Activated T-cell treated with anti-CD3 and anti-CD28 coated beads for 1 hour (primary cell): ENCODE measurements at places on chromosomes 1 and 21.

GRCh38 chr1:7488475-7488842 lies 282.6 kb upstream of the VAMP3 start:
- no peak for DNase-seq

GRCh38 chr1:215793180-215793579 lies 226.1 kb downstream of the KCTD3 start:
- DNase-seq: no peak

DNA sequence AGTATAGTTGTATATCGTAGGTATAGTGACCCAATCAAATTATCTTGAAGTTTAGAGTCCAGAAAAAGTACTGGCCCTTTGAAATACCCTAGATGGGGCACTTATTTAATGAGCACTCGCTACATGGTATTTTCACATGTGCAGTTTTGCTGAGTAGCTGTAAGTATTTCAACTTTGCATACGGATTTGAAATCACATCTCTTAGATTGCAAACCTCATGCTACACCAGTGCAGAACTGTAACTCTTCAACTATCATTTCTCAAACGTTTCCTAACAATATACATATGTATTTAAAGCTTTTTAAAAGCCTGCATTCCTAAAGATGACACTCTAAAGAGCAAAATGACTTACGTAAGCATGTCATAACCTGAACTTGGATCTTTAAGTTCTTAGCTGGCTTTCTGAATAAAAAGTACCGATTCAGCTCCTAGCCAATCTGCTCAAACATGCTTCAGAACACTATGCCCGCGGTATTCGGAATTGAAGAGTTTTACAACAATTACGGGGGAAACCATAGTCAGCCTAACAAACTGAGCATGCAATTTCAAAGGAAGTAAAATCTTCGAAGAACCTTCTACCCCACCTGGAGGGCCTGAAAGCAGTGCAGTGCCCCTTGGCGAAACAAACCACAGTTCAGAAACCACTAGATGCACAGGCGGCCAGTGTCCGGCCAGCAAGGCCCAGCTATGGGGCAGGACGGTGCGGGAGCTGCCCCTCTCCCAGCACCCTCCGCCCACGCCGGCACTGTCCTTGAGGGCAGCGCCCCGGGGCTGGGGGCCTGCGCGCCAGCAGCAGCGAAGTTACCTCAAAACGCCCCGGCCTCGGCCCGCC lies 863 bp downstream of the FH start:
- peak; percentile 15 for DNase-seq

- no peak for DNase-seq
Measured at GRCh38 chr21:25079053-25079452, 528.2 kb downstream of the MRPL39 start.

- no peak for DNase-seq
Measured at GRCh38 chr1:192907545-192908243, 98.9 kb downstream of the RGS2 start.

- DNase-seq: no peak
Measured at GRCh38 chr1:183289051-183289496, 103.0 kb downstream of the LAMC2 start.

DNA sequence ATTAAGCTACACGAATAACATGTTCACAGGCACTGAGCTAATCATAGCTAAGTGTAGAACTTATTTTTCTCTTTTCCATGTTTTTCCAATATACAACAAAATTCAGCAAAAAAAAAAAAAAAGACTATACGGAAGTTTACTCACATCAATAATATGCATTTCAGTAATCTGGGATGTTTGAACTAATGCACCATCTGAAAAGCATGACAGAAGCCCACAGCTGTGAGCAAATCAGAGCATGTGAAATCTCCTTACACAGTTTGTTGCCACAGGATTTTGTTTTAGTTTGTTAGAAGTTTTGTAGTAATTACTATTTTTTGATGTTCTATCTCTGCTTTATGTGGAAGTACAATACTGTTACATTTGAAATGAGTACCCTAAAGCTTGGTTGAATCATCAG lies 1051.7 kb downstream of the TTLL7 start:
- no peak for DNase-seq

DNA sequence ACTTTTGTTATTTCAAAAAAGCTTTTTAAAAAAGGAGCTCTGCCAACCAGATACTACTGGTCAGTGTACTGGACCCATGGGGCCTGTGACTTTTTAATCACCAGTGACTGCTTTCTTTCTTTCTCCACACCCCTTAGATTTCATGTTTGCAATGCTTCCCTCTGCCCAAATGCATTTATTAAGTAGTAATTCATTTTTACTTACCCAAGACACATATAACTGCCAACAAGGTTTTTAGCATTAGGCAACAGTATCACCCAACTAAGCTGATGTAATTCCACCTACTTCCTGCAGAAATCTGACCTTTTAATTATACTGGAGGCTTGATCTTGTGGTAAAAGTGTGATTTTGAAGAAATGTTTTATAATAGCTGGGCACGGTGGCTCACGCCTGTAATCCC lies 12.5 kb downstream of the MECR start:
- DNase-seq: no peak

- no peak for DNase-seq
Measured at GRCh38 chr1:222995236-222995580, 147.8 kb downstream of the TLR5 start.

DNA sequence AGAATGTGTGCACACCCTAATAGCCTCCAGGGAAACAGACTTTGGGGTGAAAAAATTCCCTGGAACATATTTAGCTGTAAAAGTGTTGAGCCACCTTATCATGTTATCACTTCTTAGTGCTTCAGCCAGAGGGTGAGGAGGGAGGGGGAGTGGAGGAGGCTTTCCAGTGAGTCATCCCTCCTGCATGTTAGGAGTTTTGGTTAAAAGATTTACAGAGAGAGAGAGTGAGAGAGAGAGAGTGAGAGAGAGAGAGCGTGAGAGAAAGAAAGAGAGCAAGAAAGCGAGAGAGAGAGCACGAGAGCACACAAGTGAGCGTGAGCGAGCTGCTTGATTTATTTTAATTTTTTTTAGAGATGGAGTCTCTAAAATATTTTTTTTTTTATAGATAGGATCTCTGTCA lies 13.5 kb upstream of the CACNA1E start:
- no peak for DNase-seq

GRCh38 chr1:152679459-152679858 lies 4.4 kb downstream of the LCE2C start:
- DNase-seq: no peak

GRCh38 chr1:17935230-17935629 lies 172.4 kb upstream of the IGSF21 start:
- no peak for DNase-seq

DNA sequence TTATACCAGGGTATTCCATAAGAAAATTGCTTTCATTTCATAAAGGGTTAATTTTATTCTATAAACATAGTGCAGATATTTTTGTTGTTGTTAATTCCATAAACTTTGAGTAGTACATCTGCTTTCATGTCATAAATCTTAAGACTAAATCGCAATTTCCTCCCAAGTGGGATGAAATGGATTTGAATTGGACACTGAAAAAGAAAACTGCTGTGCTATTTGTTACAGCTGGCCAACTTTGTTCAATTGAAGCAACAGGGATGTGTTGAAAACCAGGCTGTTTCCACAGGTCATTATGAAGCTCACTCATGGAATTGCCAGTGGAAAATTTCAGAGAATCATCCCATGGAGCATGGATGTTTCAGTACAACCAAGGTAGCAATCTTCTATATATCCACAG lies 252.5 kb upstream of the RGS18 start:
- no peak for DNase-seq

GRCh38 chr1:198910816-198911215 lies 272.0 kb downstream of the PTPRC start:
- no peak for DNase-seq

GRCh38 chr1:228341814-228342626 lies 64.6 kb downstream of the TRIM11 start:
- no peak for DNase-seq

DNA sequence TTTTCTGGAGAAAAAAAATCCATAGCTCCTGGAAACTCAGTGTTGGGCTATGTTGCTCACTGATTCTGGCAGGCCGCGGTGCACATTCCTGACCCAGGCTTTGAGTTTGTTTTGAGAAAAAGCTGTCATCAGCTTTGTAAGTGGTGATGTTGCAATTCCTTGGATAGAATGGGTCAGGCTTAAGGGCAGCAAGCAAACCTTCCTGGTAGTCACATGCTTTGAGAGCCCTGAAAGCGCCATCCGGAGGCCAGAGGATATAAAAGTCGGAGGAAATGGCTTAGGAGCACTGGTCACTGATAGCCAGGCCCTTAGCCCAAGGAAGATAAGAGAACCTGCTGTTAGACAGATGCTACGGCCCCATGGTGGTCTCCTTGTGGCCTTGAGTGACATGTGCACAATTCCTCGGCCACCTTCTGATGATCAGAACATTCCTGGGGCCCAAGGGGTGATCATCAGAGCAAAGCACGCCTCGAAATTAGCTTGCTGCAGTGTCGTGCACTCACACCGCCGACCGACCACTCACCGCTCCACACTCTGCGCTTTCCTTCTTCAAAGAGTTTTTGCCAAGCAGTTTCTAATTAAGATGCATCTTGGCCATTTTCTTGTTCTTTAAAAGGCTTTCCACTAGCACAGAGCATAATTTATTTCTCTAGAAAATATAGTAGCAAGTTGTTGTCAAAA lies 78.6 kb downstream of the MAN1C1 start:
- no peak for DNase-seq

- DNase-seq: no peak
Measured at GRCh38 chr1:818618-819291, 105.0 kb upstream of the SAMD11 start.

GRCh38 chr1:241533326-241534115 lies 1.3 kb downstream of the KMO start:
- no peak for DNase-seq

GRCh38 chr1:11989669-11990068 lies 9.4 kb downstream of the MFN2 start:
- DNase-seq: no peak

DNA sequence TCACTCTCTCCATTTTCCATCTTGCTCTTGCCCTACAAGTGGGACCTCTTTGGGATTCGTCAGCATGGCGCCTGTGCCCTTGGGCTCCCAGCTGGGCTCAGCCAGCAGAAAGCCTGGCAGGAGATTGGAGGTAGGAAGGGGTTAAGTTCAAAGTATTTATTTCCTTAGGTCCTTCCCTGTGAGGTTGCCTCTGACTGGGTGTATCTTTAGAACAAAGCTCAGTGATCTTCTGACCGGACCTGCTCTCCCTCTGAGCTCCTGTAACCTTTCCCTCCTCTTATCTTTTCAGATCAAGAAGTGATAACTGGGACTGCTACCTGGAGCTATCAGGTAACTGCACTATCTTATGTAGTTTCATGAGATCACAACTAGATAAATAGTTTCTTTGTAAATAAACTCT lies 75.8 kb upstream of the ABCD3 start:
- DNase-seq: no peak

- DNase-seq: no peak
Measured at GRCh38 chr1:46401964-46402626, 8.0 kb downstream of the FAAH start.

- DNase-seq: no peak
Measured at GRCh38 chr21:45169682-45170081, 95.3 kb downstream of the ADARB1 start.

DNA sequence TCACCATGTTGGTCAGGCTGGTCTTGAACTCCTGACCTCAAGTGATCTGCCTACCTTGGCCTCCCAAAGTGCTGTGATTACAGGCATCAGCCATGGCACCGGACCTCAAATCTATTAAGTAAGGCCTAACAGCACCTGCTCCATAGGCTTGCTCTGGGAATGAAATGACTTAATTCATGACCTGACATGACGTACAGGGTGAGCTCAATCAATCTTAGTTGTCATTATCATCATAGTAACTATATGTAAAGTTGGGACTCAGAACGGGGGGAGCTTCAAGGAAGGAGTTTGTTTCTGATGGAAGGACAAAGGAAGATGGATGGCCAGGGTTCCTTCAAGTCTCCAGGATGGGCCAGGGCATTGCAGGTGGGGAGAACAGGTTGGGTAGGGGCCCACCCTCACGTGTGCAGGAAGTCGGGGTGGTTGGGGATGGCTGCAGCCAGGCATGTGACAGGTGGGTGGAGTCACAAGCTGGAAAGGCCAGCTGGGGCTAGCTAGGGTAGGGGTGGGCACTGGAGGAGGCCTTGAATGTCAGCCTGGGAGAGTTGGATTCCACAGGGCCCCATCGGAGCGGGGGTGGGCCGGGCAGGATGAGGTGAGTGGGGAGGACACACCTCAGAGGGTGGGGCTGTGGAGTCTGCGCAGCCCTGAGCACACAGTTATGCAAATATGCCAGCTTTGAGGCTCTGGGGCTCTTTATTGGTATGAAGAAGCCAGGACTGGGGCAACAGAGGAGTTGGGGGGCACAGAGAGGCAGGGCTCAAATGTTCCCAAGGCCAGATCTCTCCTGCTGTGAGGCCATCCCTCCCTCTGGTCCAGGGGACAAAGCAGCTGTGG lies 9.6 kb downstream of the TRIM62 start:
- no peak for DNase-seq

GRCh38 chr21:16195538-16195910 lies 465.7 kb downstream of the USP25 start:
- no peak for DNase-seq

GRCh38 chr21:25572861-25573310 lies 34.4 kb downstream of the MRPL39 start:
- no peak for DNase-seq

GRCh38 chr1:23594927-23595353 lies 35.6 kb upstream of the ID3 start:
- no peak for DNase-seq

- DNase-seq: no peak
Measured at GRCh38 chr1:90834886-90835660, 118.0 kb upstream of the BARHL2 start.

- no peak for DNase-seq
Measured at GRCh38 chr1:63807046-63807445, 33.2 kb downstream of the ROR1 start.

GRCh38 chr1:204464701-204465100 lies 29.9 kb downstream of the PIK3C2B start:
- DNase-seq: no peak

DNA sequence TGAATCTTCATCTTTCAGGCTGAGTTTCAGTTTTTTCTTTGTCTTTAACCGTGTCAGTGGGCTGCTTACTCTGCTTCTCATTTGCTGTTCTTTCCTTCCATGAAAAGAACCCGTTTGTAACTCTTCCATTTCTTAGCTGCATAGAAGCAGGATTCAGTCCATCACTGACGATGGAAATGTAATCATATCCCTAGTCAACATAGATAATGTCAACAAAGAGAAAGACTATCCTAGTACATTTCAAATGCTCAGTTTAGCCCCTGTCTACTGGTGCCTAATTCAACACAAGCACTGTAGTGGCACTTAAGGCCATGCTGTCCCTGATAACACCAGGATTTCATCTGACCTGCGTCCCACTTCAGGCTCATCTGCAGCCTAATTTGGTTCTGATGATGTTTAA lies 376 bp downstream of the GBP1 start:
- DNase-seq: no peak

GRCh38 chr21:42669041-42669440 lies 15.6 kb downstream of the PDE9A start:
- no peak for DNase-seq

- no peak for DNase-seq
Measured at GRCh38 chr1:228074954-228075730, 7.4 kb upstream of the ARF1 start.

GRCh38 chr1:184559117-184559713 lies 172.4 kb downstream of the C1orf21 start:
- no peak for DNase-seq
